WTC11 (cell line): ENCODE measurements at places on chromosomes 5 and 9. TPM values are rescaled to one million over a fixed set of nuclear protein-coding genes. Genes with fewer than 3 reads are reported as not detected.
A peak's percentile ranks its signal among the peaks of the same experiment; 100 is the strongest.

Gene IL17B
- not detected in 3 replicates for total RNA-seq

DNA sequence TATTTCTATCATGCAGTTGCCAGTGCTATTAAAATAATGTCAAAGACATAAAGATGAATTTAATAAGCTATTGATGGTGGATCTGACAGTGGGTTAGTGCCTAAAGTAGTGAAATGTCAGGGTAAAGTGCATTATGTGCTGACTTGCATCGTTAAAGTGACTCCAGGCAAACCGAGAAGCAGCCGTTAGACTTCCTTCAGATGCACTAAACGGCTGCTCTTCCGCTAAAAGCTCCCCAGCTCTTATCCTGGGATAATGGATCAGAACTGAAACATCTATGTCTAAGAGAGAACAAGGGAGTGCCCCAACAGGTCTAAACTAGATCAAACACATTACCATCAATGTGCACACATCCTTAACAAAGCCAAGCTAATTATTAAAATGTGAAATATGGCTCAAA lies 468.2 kb downstream of the NTRK2 start:
- peaks cover 7% of the 10 kb centered on the region; the same call in 1 of the 2 replicates for H3K36me3 ChIP-seq
- no peak overlapping the region for H3K27ac ChIP-seq
- H3K4me1 ChIP-seq = no peaks in the 10 kb centered on the region
- no peak for DNase-seq
- H3K27me3 ChIP-seq = no peaks in the 10 kb centered on the region

GRCh38 chr5:168941901-168942300 lies 359.0 kb downstream of the SLIT3 start:
- H3K36me3 ChIP-seq = no peaks in the 10 kb centered on the region
- H3K27ac ChIP-seq = no peak overlapping the region

- DNase-seq = no peak
- peaks cover 3% of the 10 kb centered on the region; the same call in 1 of the 2 replicates for H3K27me3 ChIP-seq
- H3K27ac ChIP-seq = no peak overlapping the region
- peaks cover under 1% of the 10 kb centered on the region; the same call in 1 of the 2 replicates for H3K4me1 ChIP-seq
- H3K36me3 ChIP-seq = no peaks in the 10 kb centered on the region
Observed at GRCh38 chr9:106596984-106597383, 266.0 kb upstream of the ZNF462 start.

DNA sequence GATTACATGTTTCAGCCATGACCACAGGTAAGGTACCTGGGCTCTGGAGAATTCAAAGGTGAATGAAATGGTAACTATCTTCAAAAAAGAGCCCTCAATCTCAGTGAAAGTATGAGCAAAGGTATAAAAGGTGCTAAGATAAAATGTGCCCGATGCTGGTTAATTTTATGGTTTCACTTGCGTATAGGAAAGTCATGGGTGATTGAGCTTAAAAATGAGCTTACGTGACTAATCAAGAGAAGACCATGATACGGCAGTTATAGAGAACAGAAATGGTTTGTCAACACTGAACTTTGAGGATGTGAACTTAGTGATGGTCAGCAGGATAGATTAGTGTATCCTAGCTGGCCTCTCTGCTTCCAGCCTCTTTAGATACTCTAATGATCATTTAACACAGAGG lies 320.1 kb downstream of the DEPDC1B start:
- H3K4me3 ChIP-seq = no peak overlapping the region
- peaks cover 6% of the 10 kb centered on the region for H3K4me1 ChIP-seq
- no peaks in the 10 kb centered on the region for H3K27me3 ChIP-seq
- no peak overlapping the region for H3K27ac ChIP-seq

GRCh38 chr5:178357121-178357521 lies 124.5 kb upstream of the PHYKPL start:
- no peaks in the 10 kb centered on the region for H3K36me3 ChIP-seq
- peak; percentile 66 for DNase-seq
- H3K4me1 ChIP-seq = peaks cover 56% of the 10 kb centered on the region

DNA sequence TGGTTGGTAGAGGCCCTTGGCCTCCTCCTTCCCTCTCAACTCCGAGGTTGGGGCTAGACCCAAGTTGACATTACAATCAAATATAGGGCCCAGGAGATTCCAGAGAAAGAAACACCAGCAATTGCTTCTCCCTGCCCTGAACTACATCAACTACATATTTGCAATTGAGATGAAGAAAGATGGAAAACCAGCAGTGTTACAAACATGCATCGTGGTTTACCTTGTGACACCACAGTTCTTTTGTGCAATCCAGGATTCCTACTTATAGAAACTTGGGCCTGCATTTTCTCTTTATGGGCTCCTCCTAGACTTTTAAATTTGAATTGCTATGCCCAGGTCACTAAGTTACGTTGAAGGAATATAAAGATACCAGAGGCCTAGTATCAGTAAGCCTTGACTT lies 126.7 kb downstream of the DCP2 start:
- H3K36me3 ChIP-seq = peaks cover 4% of the 10 kb centered on the region
- H3K27ac ChIP-seq = no peak overlapping the region; the same call in 1 of the 2 replicates
- no peak overlapping the region for H3K4me3 ChIP-seq
- no peak for DNase-seq
- H3K27me3 ChIP-seq = no peaks in the 10 kb centered on the region
- no peaks in the 10 kb centered on the region for H3K4me1 ChIP-seq
